ENCODE measurements at places on chromosomes 2 and 18.
A peak's percentile ranks its signal among the peaks of the same experiment; 100 is the strongest.

DNA sequence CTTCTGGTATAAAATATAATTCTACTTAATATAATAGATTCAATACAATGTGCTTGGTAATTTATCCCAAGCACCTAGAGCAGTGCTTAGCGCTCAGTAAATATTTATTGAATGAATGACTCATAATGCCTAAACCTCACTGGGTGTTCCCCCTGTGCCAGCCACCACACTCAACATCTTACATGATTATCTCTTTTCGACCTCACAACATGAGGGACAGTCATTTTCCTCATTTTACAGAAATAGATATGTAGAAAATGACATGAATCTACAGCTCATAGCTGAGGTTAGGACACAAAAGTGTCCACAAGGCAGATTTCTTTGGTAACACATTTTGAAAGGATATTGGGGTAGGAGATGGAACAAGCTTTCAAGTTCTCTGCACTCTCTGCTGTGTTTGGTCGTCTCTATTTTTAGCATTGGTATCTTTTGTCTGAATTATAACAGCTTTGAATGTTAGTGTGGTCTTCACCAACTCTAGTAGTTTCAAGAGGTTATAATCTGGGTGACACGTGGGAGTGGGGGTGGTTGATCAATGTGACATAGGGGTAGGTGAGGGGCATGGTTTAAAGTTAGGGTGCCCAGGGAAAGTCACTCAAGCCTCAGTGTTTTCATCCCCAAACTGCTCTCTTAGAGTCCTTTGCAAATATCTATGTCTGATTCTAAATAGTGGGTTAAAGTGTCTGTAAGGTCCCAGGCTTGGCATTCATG, 9.8 kb downstream of the MYOM1 start:
- H3K4me1 ChIP-seq = no peaks in the 10 kb centered on the region
- H3K36me3 ChIP-seq = no peaks in the 10 kb centered on the region
- H3K27ac ChIP-seq = no peak overlapping the region
- DNase-seq = no peak

DNA sequence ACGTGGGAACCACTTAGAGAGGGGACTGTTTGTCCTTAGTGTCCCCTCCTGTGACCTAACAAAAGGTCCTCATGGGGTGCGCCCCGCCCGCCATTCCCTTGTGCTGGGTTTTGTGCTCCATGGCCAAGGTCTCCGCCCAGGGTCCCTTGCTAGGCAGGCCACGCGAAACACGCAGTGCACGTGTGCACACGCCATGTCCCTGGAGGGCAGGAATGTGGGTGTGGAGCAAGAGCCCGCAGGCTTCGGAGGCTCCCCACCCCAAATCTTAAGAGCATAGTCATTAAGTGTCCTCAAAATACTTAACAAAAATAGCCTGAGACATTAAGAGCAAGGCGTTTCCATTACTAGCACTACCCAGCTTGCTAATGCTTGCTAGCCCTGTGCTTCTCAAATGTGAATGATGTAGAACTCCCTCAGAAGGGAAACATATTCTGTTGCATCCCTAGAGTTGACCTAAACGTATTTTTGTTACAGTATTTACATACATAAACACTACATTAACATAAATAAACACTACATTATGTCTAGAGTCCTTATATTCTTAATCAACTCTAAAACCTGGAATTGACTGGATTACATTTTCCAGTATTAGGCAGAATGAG, 117.6 kb upstream of the APCDD1 start:
- H3K27ac ChIP-seq = no peak overlapping the region
- H3K27me3 ChIP-seq = no peaks in the 10 kb centered on the region
- H3K4me1 ChIP-seq = no peaks in the 10 kb centered on the region
- H3K4me3 ChIP-seq = no peak overlapping the region

GRCh38 chr2:141925511-141925910, 205.3 kb downstream of the LRP1B start:
- no peak for DNase-seq
- H3K4me1 ChIP-seq = no peaks in the 10 kb centered on the region
- no peak overlapping the region for H3K4me3 ChIP-seq
- H3K27ac ChIP-seq = no peak overlapping the region
- H3K27me3 ChIP-seq = no peaks in the 10 kb centered on the region

DNA sequence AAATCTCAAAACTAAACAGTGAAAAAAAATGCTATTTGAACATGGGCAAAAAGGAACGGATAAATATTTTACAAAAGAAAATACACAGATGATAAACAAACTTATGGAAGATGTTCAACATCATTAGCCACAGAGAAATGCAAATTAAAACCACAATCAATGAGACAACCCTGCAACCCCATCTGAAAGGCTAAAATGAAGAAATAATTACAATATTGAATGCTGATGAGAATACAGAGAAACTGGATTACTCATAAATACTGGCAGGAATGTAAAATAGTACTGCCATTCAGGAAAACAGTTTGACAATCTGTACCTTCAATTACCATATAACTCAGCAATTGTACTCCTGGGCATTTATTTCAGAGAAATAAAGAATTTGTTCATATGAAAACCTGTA, 193.1 kb upstream of the UBE2E3 start:
- H3K27ac ChIP-seq = no peak overlapping the region
- H3K4me3 ChIP-seq = no peak overlapping the region
- H3K4me1 ChIP-seq = no peaks in the 10 kb centered on the region
- DNase-seq = no peak
- peaks cover 2% of the 10 kb centered on the region for H3K27me3 ChIP-seq
- H3K36me3 ChIP-seq = no peaks in the 10 kb centered on the region

DNA sequence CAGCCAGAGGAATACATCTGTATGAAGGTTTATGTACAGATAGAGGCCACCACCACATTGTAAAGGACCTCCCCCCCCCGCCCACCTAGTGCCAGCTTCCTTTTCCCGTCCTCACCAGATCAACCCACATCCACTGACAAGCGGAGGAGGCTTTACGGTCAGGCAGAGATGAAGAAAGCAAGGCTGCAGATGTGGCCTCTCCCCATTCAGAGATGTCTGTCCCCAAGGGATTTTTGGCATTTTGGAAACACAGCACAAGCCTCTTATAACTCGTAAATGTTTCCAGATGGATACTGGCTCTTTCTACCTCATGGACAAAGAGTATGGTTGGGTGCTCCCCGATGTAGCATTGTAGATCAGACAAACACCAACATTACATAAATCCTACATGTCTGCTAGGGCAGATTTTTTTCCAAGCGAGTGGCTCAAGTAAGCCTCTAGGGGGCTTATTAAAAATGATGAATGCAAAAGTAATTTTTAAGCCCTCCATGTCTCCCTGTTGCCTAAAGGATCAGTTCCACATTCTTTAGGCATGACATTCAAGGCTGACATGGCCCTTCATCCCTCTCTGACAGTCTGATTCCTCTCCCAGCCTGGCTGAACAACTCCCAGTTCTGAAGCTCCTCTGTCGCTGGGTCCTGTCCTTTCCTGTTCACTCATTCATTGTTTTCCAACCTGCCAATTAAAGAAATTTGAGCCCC, 11.7 kb downstream of the VIT start:
- no peaks in the 10 kb centered on the region for H3K27me3 ChIP-seq
- no peak overlapping the region for H3K27ac ChIP-seq
- H3K4me3 ChIP-seq = no peak overlapping the region
- no peak for DNase-seq
- H3K36me3 ChIP-seq = no peaks in the 10 kb centered on the region

GRCh38 chr2:104851291-104852089, 2.4 kb upstream of the POU3F3 start:
- H3K27ac ChIP-seq = no peak overlapping the region
- no peak overlapping the region for H3K4me3 ChIP-seq
- peaks cover 6% of the 10 kb centered on the region for H3K4me1 ChIP-seq
- DNase-seq = no peak

DNA sequence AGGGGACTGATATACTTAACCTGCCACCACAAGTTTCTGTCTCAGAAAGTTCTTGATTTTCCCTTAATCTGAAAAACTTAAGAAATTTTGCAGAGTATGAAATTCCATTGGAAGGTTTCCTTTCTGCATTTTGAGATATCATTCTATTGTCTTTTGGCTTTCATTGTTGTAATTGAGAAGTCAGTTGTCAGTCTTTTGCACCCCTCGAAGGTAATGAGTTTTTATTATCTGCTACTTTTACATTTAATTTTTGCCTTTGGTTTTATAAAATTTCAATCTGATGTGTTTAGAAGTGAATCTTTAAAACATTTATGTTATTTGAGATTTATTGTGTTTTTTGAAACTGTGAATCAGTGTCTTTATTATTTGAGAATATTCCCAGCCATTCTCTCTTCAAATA, 4.8 kb upstream of the IL36A start:
- H3K4me3 ChIP-seq = no peak overlapping the region
- no peaks in the 10 kb centered on the region for H3K36me3 ChIP-seq
- no peak overlapping the region for H3K27ac ChIP-seq
- no peak for DNase-seq

GRCh38 chr2:126663184-126663963, 7.4 kb downstream of the GYPC start:
- H3K36me3 ChIP-seq = no peaks in the 10 kb centered on the region
- H3K4me1 ChIP-seq = peaks cover 63% of the 10 kb centered on the region
- H3K4me3 ChIP-seq = peak overlapping the region; percentile 20
- H3K27ac ChIP-seq = peak overlapping the region; percentile 98
- DNase-seq = no peak
- no peaks in the 10 kb centered on the region for H3K27me3 ChIP-seq

DNA sequence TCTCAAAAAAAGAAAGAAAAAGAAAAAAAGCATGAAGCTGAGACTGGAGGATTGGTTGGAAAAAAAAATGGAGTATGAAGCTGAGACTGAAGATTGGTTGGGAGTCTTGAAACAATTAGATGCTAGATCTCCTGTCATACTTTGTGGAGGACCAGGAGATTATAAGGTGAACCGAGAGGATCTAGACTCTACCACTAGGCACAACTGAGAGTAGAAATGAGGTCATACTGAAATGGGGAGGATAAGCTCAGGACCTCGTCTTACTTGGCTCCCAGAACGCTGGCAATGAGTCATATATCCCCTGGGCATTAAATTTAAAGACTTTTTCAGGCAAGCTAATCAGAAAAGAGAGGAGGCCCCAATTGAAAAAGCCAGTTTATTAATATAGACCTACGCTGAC, 3.3 kb upstream of the ORC2 start:
- H3K4me3 ChIP-seq = no peak overlapping the region
- H3K27ac ChIP-seq = no peak overlapping the region
- no peak for DNase-seq
- peaks cover 6% of the 10 kb centered on the region for H3K36me3 ChIP-seq

DNA sequence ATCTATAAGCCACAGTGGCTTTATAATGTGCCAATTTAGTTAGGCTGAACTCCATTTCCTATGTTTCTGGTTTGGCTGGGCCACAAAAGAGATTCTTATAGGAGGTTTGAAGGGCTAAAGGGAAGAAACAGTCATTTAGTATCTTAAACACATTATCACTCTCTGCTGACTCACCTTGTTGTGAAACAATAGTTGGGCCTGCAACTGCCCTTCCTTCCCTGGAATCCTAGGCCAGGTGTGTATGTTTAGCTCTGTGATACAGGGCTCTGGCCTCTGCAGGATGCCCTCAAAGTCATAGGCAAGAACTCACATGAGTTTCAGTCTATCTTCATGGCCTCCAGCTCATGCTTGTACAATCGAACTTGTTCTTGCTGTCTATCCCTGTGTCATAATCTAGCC, 400.0 kb upstream of the CELF4 start:
- no peak overlapping the region for H3K4me3 ChIP-seq
- H3K27ac ChIP-seq = no peak overlapping the region
- H3K36me3 ChIP-seq = no peaks in the 10 kb centered on the region
- H3K4me1 ChIP-seq = no peaks in the 10 kb centered on the region

- no peak overlapping the region for H3K27ac ChIP-seq
- no peak for DNase-seq
- no peaks in the 10 kb centered on the region for H3K36me3 ChIP-seq
- no peak overlapping the region for H3K4me3 ChIP-seq
- H3K27me3 ChIP-seq = no peaks in the 10 kb centered on the region
Measured at GRCh38 chr2:241821460-241822263, 12.7 kb downstream of the NEU4 start.

GRCh38 chr2:114022360-114023085, 132.6 kb downstream of the ACTR3 start:
- no peak overlapping the region for H3K27ac ChIP-seq
- H3K4me3 ChIP-seq = no peak overlapping the region
- DNase-seq = no peak
- no peaks in the 10 kb centered on the region for H3K27me3 ChIP-seq
- no peaks in the 10 kb centered on the region for H3K36me3 ChIP-seq
- H3K4me1 ChIP-seq = no peaks in the 10 kb centered on the region

- H3K27me3 ChIP-seq = no peaks in the 10 kb centered on the region
- no peak for DNase-seq
- no peaks in the 10 kb centered on the region for H3K36me3 ChIP-seq
- no peak overlapping the region for H3K4me3 ChIP-seq
- H3K4me1 ChIP-seq = no peaks in the 10 kb centered on the region
Measured at GRCh38 chr18:62399276-62399675, 74.2 kb downstream of the TNFRSF11A start.

DNA sequence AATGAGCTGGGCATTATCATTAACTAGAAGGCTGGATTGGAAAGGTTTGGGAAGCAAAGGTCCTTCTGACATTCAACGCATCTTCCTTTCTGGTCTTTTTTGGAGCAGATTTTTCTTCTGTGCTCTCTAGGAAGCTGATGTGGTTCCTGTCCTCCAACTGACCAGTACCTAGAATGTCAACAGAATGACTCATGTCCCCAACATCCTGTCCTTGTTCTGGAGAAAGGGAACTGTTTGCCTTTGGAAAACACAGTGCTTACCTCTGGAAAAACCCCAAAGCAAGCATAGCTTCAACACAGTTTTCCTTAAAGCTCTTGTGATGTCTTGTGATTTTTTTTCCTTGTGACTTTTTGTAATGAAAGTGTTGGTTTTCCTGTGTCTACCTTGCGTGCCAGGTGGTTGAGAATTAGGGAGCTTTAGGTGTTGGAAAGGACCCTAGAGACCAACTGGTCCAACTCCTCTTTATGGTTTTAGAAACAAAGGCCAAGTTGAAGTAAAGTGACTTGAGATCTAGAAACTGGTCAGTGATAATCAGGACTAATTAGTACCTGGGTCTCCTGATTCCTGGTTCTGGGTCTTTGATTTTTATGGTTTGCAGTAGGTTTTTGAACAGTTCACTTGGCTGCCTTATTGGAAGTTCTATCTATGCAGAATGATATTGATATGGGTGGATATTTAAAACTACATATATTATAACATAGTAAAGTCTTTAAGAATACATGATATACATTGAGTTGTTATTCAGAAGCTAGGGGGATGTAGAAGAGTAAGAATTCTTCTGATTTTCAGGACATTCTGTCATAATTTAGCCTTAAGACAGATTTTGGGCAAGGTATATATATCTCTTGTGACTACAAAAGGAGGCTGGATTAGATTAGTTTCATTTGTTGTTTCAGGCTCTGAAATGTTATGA, 70.5 kb downstream of the FMNL2 start:
- no peaks in the 10 kb centered on the region for H3K4me1 ChIP-seq
- H3K4me3 ChIP-seq = no peak overlapping the region
- DNase-seq = no peak
- H3K27me3 ChIP-seq = no peaks in the 10 kb centered on the region
- H3K27ac ChIP-seq = no peak overlapping the region

- DNase-seq = no peak
- H3K4me3 ChIP-seq = no peak overlapping the region
- H3K27me3 ChIP-seq = no peaks in the 10 kb centered on the region
- H3K36me3 ChIP-seq = no peaks in the 10 kb centered on the region
- no peak overlapping the region for H3K27ac ChIP-seq
- no peaks in the 10 kb centered on the region for H3K4me1 ChIP-seq
Measured at GRCh38 chr2:171402906-171403580, 30.7 kb downstream of the METTL8 start.

- H3K27me3 ChIP-seq = no peaks in the 10 kb centered on the region
- no peaks in the 10 kb centered on the region for H3K36me3 ChIP-seq
- no peak overlapping the region for H3K27ac ChIP-seq
- H3K4me1 ChIP-seq = no peaks in the 10 kb centered on the region
- no peak for DNase-seq
Measured at GRCh38 chr18:58208207-58208932, 164.3 kb downstream of the NEDD4L start.

All from naive thymus-derived CD4-positive, alpha-beta T cell (primary cell).